Neural progenitor cell (in vitro differentiated cells): ENCODE measurements at places on chromosomes 3 and 15. TPM values are rescaled to one million over a fixed set of nuclear protein-coding genes. Genes with fewer than 3 reads are reported as not detected.
A peak's percentile ranks its signal among the peaks of the same experiment; 100 is the strongest.

DNA sequence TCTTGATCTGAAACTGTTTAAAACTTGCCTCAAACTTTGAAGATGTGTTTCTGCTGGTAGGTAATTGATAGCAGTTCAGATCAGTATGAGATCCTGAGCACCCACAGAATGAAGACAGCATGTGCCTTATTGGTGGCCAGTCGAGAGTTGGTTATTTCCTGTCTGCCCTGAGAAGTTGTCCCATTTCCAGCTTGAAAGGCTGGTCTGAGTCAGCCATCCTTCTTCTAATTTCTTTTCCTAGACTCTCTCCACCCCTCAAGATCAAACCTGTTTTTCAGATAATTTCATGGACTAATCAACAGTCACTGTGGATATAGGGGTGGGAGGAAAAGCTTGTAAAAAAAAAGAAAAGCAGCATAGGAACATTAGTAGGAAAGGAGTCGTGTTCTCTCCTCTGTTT, 464.4 kb downstream of the FOXP1 start:
- DNase-seq, result no peak

GRCh38 chr15:31502541-31503229, 176.1 kb downstream of the KLF13 start:
- no peak for DNase-seq

- DNase-seq, result no peak
Measured at GRCh38 chr3:147661916-147662315, 252.8 kb downstream of the ZIC1 start.

PP2D1 gene
- not detected in 2 replicates for total RNA-seq

DNA sequence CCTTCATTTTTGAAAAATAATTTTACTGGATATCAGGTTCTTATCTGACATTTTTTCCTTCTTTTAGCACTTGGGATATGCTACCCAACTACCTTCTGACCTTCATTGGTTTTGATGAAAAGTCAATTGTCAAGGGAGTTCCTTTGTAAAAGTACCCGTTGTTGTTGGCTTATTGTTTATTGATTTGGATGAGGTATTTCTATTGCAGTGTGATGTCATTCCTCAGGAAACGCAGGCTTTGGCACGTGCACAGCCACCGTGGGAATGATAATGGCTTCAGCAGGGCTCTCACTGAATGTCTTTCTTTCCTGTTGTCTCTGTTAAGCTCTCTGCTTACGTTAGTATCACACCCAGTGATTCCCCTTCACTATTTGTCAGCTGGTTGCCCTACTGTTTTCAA, 944.6 kb downstream of the CADM2 start:
- DNase-seq, result peak; percentile 7

CFAP91 gene
- total RNA-seq, result 11.9 and 19.9 TPM in 2 replicates

GRCh38 chr3:27345959-27346865, 23.0 kb downstream of the NEK10 start:
- no peak for DNase-seq

RARRES1 gene
- 0.21 and 0.62 TPM in 2 replicates for total RNA-seq

DNA sequence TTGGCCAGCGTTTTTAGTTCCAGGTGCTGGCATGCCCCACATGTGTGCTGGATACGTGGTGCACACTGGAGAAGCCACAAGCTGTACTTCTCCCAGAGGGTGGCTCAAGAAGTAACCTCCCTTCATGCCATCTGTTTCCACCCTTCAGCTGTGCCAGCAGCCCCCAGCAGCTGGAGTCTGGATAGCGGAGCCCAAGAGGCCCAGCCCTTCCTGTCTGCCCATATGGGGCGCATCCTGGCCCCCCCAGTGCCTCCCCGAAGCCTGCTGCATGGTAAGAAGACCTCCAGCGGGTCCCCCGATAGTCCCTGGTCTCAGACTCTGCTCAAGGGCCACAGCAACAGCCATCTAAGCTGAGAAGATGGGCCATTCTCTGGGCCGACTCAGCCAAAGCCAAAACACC, 5.8 kb upstream of the MANF start:
- no peak for DNase-seq

GRCh38 chr15:73746883-73747282, 6.3 kb downstream of the INSYN1 start:
- DNase-seq, result no peak

DNA sequence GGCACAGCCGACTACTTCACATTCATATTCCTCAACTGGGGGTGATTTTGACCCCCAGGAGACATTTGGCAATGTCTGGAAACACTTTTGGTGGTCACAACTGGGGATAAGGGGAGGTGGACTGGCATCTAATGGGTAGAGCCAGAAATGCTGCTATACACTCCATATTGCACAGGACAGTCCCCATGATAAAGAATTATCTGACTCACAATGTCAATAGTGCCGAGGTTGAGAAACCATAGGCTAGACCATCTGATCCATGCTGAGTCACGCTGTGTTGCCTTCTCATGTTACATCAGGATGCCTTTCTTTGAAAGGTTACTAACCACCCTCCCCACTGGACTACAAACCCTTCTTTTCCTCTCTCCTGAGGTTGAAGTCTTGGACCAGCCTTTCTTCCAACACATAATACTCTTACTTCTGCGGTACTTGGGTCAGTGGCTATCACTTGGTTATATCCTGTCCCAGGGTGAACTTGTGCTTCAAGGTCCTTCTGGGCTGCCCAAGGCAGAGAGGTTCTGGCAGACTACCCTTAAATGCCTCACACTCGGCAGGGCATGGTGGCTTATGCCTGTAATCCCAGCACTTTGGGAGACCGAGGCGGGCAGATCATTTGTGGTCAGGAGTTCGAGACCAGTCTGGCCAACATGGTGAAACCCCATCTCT, 68.8 kb downstream of the CTNNB1 start:
- DNase-seq, result no peak

CORO2B gene
- total RNA-seq, result 1.0 and 3.3 TPM in 2 replicates

GRCh38 chr15:66821307-66821706, 119.3 kb downstream of the SMAD6 start:
- no peak for DNase-seq

DNA sequence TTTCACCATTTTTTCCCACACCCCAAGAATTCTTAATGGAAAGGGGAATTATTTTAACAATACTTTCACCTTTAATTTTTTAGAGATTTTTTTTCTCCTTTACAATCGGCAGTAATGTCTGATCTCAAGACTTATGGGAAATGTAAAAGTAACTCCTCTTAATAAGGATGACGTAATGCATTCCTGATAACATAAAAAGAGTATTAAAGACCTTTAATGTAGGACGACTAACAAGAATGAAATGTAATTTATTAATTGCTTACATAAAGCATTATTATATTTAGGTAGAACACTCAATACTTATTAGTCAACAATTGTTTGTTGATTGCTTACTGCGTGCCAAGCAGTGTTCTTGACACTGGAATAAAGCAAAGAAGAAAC, 416.8 kb upstream of the NAALADL2 start:
- no peak for DNase-seq

DNA sequence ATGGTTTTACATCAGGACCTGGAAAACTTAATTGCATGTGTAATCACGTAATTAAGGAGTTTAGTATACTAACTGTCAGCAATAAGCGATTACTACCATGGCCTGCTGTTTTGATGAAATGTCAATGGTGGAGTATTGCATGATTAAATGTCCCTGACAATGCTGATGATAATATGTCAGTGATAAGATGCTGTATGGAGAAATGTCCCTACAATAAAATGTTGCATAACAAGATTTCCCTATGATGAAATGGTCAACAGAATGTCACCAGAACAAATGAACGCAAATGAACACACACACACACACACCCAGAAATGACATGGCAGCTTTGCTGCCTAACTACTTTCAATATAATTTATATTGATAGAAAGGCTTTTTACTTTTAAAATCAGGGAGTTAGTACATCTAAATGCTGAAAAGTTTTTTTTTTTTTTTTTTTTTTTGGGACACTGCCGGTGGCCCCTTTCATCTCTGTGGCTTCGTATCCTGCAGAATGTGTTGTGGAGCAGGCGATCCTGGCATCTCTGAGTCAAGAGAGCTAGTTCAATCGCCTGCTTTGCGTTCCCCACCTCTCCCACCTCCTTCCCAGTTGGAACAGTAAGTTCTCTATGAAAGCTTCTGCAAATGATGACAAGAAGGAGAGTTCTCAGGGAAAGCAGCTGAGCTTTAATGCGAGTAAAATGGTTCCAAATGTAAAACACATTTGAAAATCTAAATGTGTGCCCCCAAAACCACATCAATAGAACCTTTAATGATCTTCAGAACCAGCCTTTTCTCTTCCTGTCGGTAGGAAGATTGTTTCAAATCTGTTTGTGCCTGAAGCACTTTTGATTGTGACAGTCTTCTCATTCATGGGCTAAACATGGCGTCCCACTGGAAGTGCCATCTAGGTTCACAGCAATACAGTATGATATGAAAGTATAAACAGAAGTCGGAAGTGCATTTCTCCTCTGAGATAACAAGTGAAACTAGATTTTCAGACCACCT, 170.1 kb upstream of the GBE1 start:
- DNase-seq, result no peak

KBTBD13 gene
- total RNA-seq, result not detected in 2 replicates

GRCh38 chr3:161925749-161926360, 429.2 kb downstream of the OTOL1 start:
- no peak for DNase-seq

GRCh38 chr15:96232335-96232734, 98.2 kb upstream of the NR2F2 start:
- DNase-seq, result no peak

- no peak for DNase-seq
Measured at GRCh38 chr3:155423526-155424322, 130.2 kb upstream of the STRIT1 start.

METTL6 gene
- total RNA-seq, result 34.9 TPM in 2 replicates

DNA sequence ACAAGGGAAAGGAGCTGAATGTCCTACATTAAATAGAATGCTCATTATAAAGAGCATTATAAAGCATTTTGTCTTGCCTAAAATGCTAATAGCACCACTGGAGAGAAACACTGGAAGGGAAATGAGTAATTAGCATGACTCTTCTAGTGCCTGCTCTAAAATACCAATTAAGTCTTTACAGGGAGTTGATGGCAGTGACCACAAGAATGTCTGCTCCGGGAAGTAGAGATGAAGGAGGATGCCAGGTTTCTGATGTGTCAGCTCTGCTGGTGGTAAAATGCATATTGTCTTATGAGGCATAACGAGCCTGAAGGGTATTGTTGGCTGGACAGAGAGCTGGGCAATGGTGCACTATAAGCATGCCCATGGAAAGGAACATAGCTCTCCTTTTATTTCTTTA, 49.5 kb downstream of the MYLK start:
- DNase-seq, result no peak

GRCh38 chr3:124845406-124845805, 41.8 kb downstream of the ITGB5 start:
- DNase-seq, result no peak

DNA sequence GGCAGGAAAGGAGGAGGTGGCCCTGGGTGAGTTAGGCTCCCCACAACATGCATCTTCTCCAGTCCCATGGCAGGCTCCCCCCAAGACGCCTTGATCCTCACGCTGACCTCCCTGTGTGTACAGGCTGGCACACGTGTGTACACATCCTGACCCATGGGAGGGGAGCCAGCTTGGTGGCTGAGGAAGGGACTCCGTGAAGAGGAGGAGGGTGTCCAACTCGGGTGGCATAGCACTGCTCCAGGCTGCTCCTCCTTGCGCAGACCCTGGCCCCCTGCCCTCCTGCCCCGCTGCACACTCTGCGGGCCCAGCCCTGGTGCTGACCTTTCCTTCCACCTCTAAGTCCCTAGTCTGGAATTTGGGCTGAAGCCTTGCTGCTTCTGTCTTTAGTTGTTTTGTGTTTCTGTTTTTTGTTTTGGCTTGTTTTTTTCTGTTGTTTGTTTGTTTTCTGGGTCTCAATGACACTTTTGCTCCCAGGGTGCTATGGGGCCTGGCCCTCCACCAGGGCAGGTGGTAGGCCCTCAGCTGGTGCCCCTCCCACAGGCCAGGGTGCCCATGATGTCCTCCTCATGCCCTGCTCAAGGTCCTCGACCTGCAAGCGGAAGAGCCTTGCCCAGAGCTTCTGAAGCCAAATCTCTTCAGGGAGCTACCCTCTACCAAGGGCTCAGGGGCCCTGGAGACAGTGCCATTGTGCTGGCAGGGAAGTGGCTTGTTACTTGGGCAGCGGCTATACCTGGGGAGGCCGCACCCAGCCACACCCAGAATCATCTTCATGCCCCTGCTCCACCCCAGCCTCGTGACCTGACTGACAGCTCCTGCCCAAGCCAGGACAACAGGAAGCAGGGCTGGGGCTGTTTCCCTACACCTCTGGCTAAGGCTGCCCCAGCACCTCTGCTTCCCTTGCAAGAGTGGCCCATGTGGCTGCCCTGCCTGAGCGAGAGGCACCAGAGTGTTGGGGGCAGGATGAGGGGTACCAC, 5.1 kb downstream of the EPHB3 start:
- no peak for DNase-seq

- no peak for DNase-seq
Measured at GRCh38 chr15:52153900-52154895, 37.0 kb downstream of the GNB5 start.

DNA sequence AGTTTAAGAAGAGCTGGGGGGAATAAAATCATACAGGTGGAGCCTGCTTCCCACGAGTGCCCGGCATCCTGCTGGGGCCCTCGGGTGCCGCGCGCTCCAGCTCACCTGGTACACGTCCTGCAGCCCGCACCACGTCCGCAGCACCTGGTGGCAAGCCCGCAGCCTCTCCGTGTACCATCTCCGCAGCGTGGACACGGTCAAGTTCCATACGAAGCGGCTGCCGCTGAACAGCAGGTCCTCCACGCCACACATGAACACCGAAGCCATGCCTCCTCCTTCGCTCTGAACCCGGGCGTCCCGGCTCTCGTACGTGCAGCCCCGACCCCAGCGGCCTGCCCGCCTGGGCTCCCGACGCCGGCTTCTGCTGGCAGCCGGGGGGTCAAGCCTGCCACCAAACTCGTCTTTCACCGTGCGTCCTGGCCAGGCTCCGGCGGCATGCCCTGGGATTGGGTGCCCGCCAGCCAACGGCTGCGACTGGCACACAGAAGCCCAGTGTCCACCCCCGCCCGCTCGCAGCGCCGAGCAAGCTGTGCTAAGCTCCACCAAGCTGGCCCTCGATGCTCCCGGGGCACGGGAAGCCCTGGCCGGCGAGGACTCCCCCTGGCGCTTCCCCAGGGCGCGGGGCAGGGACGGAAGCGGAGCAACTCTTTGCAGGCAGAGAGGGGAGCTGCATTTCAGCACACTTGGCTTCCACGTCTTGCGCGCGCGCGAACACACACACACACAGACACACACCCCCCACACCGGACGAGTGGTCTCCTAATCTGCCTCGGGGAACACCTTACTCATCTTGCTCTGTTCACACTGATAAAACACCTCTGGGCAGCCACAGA, at the start of gene FRMD4B:
FRMD4B (minus strand) TSS at position 366 of the 833 bp plus-strand sequence; CDS start at position 267, 99 bp downstream.
- DNase-seq, result peak; percentile 67

SLC51A gene
- 0.28 TPM in 1 of 2 replicates, not detected in the other for total RNA-seq

- no peak for DNase-seq
Measured at GRCh38 chr3:172211123-172211522, 171.7 kb downstream of the FNDC3B start.

DNA sequence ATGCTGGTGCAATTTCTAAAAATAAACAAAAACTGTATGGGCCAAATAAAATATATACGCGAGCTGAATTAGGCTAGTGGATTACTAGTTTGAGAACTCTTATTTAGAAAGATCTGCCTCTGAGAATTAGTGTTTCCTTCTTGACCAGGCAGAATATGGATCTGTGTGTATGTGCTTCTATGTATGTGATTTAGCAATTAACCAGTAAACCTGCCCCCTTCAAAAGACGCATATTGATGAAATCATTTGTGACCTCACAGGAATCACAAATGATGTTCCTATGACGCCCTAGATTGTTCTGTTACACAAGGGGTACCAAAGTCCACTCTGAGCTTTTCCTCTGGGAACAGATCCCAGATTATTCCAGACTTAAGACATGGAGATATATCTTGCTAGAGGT, at the start of gene TUSC7:
TUSC7 (plus strand) TSS at position 301 of the 400 bp plus-strand sequence.
- DNase-seq, result no peak
